NT2/D1 (cell line): ENCODE measurements at places on chromosomes 12 and 14.

- DNase-seq = no peak
Observed at GRCh38 chr12:105352940-105353635, 22.6 kb downstream of the C12orf75 start.

- DNase-seq = no peak
Observed at GRCh38 chr12:47188576-47189441, 109.0 kb upstream of the AMIGO2 start.

DNA sequence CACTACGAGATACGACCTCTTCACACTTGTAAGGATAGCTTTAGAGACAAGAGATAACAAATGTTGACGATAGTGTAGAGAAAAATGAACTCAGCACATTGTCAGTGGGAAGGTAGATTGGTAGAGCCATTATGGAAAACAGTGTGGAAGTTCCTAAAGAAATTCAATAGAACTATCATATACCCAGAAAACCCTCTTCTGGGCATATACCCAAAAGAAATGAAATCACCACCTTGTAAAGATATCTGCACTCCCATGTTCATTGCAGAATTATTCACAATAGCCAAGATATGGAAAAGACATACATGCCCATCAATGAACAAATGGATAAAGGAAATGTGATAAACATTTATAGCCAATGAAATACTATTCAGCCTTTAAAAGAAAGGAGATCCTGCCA lies 499.8 kb upstream of the TBX3 start:
- no peak for DNase-seq

DNA sequence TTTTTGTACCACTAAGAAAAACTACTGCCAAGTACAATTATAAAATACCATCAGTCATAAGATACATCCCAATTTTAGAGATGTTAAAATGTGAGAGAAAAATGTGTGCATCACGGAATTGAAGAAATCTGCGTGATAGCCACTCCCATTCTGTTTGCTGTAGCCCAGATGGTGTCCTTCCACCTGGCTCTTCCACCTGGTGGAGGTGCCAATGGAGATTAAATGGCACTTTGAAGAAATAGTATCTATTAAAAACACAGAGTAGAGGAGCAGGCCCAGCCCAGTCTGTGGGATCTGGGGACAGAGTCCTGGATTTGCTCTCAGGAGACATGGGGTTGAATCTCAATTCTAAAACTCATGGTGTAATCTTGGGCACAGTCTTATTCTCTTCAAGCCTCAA lies 35.5 kb downstream of the TSPAN11 start:
- no peak for DNase-seq

DNA sequence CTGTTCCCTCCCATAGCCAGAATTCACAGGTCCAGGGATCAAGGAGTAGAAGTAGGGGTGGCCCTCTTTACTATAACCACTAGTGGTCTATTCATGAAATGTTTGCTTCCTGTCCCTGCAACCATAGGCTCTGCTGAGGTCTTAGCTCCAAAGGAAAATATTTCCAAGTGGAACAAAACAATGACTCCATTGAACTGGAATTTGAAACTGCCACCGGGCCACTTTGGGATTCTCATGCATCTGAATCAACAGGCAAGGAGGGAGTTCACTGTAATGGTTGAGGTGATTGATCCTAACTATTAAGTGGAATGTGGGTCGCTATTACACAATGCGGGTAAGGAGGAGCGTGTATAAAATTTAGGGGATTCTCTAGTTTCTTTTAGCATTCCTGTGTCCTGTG lies 197.0 kb downstream of the ETNK1 start:
- DNase-seq = peak; percentile 64

DNA sequence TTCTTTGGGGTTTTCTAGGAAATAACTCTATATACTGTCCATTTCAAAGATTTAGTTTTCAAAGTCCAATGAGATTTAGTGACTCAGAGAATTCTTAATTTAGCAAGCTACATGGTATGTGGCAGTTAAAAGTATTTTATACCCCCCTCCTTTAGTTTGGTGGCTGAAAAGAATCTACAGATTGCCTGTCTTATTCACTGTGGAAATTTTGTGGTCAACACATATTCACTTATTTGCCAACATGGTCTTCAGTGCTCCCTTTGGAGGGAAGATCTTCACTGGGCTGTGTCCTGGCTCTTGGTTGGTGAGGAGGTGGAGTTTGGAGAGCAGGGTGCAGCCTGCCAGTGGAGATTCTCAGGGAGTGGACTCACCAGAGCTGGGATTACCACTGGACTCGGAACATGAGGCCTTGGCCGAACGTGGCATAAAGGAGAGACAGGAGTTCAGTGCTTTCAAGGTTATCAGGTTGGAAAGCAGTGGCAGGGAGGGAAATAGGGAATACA lies 39.8 kb downstream of the SAMD4A start:
- no peak for DNase-seq

- no peak for DNase-seq
Observed at GRCh38 chr12:53770281-53770680, 18.5 kb upstream of the CISTR start.

GRCh38 chr12:119692997-119693396 lies 25.1 kb downstream of the PRKAB1 start:
- DNase-seq = no peak

DNA sequence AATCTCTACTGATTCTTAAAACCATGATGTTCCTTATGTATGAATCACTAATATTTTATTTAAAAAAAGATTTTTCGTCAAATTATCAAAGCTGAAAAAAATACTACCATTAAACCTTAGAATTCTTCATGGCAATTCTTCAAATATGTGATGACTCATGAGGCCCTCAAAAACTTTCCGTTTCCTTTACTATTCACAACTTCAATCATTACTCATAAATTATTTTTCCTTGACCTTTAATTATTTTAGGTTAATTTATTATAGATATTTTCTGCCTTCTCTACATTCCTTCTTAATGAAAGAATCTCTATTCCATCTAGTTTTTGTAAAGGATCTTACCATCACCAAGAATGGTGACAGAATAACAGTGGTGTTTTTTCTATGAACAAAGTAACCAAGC lies 162.1 kb upstream of the SOX5 start:
- DNase-seq = no peak

DNA sequence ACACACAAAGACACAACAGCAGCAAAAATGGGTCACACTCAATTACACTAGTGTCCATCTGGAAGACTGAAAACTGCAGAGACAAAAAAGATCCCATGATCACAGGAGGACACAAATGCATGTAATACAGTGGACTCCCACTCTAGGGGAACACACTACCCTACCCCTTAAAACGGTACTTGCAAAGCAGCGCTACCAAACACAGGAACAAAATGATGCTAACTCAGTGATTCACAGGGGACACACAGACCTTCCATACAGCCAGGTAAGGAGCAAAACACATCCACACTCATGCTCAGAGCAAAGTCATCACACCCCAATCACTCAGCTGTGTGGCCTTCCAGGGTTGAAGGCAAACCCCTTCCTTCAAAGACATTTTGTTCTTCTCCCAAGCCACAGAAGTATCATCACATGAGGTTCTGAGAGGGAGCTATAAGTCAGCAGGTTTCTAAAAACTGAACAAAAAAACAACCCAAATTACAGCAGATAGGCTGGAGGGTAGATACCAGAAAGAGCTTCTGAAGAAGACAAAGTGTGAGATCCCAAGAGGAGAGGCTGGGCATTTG lies 14.8 kb downstream of the SMUG1 start:
- no peak for DNase-seq

GRCh38 chr12:19802915-19803314 lies 363.6 kb downstream of the AEBP2 start:
- no peak for DNase-seq

DNA sequence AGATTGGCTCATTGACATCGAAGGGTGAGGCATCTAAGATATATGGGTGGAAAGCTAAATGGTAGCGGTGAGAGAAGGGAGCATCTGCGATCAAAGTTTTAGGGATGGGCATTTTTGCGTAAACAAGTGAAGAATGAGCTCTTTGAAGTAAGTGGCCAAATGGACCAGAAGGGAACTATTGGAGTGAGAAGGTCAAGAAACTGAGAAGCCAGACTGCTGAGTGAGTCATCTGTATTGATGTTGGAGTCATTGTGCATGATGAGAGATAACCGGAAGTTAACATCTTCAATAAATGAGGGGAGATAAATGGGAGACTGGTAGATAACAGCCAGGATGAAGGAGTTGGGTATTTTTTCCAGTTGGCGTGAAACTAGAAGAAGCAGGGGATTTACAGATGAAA lies 271.9 kb upstream of the PDE3A start:
- no peak for DNase-seq

- DNase-seq = no peak
Observed at GRCh38 chr14:99806836-99807235, 13.6 kb downstream of the EML1 start.

GRCh38 chr12:5488626-5488955 lies 56.7 kb downstream of the NTF3 start:
- no peak for DNase-seq

GRCh38 chr12:32298917-32299316 lies 100.4 kb upstream of the FGD4 start:
- DNase-seq = no peak

GRCh38 chr12:131095826-131096680 lies 142.3 kb downstream of the ADGRD1 start:
- no peak for DNase-seq

DNA sequence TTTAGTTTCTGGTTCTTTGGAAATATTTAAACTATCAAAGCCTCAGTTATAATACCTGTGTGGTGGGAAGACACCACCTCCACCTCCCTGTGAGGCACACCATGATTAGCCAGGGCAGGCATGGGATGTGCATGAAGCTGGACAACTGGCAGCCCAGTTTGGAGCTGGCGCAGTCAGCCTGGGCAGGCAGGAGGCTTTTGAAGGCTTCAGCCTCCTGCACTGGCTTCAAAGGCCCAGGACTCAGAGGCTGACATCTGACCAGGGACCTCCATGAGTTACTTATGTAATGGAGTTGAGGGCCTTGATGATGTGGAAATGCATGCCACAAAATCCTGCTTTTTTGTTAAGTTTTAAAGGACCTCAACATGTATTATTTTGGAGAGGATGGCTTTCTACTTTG lies 30.3 kb downstream of the C14orf132 start:
- no peak for DNase-seq

DNA sequence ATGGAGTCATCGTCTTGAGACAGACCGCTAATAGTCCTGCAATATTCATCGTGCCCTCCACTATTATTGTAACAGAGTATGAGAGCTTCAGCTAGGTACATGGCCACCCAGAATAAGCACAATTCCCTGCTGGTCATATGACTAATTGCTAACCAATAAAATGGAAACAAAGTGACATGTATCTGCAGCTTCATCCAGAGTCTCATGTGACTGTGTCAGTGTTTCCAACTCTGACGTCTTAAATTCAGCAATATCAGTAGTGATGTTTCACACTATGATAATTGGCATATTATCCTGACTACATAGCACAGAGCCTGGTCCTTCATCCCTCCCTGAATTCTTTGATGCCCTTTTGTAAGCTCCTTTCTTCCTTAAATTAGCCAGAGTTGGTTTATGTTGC lies 167.4 kb downstream of the RPS29 start:
- no peak for DNase-seq

DNA sequence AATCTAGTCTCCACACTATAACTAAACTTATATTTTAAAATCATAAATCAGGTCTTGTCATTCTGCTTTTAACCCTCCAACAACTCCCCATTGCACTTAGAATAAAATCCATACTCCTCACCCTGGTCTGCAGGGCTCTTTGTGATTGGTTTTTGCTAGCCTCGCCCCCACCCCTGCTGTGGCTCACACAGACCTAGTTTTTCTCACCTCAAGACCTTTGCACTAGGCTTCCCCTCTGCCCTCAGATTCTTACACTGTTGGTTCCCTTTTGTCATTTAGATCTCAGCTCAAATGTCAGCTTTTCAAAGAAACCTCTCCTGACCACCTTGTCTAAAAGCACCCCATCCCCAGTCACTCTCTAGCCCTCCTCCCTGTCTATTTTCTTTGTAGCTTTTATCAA lies 10.7 kb upstream of the LHX5 start:
- DNase-seq = no peak

DNA sequence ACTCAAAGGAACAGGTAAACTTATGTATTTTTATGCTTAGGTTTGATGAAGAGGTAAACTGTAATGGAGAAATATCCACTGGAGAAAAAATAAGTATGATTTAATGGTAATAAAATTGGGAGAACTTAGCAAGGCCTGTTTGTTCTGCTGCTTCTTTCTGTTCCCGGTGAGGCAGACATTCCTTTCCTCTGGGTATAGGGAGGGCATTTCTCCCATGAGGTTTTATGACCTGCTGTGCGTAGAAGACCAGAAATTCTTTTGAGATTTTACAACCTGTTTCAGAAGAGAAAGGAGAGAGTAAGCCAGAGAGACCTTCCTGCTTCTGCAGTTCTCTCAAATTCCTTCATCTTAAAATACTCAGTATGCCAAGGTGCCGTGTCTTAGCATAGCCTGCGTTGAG lies 139.4 kb upstream of the RMST start:
- no peak for DNase-seq

- DNase-seq = no peak
Observed at GRCh38 chr14:75427126-75427481, 718 bp upstream of the JDP2 start.

GRCh38 chr12:92938018-92938417 lies 8.9 kb upstream of the EEA1 start:
- no peak for DNase-seq

DNA sequence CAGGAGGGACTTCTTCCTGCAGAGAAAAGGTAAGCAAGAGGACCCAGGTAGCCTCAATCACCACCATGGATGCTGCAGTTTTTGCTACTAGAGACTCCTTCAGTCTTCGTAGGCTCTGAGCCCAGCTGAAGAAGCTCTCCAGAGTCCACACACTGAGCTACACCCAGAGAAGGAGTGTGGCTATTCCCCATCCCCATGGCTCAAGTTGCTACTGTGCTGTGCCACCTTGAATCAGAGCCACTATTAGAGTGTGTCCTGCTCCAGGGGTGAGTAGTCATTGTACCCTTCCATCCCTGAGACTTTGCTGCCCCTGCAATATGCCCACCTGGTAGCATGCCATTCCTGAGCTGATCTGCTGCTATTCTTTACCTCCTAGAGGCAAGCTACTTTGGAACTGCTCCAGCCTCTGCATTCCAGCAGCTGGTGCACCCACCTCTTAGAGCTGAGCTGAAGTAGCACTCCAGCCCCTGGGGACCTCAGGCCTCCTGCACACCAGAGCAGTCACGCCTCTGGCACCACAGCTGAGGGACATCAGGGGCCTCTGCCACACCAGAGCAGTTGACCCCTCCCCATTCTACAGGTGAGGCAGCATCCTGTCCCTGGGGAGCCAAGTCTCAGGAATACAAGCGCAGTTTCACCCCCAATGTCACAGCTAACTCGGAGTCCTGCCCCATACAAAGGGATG lies 213.0 kb downstream of the TRHDE start:
- DNase-seq = no peak
